ENCODE measurements at places on chromosomes 7 and 10. TPM values are rescaled to one million over a fixed set of nuclear protein-coding genes. Genes with fewer than 3 reads are reported as not detected.

Gene MSMB
- total RNA-seq: not detected

Gene BTBD16
- not detected for total RNA-seq

DNA sequence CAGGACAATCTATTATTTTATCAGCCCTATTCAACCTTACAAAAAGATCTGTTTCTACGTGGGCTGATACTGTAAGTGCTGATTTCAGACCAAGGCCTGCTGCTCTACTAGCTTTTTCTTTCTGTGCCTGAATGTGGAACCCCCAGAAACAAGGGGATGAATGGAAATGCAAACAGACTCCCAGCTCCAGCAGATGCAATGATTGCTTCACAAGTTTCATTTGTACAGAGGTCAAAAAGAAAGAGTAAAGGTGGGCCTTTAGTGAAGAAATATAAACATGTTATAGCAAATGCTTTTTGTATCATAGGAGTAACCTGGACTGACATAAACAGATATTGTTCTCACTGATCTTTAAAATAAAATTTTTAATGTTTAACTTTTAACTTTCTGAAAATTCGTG is 130.2 kb upstream of the SLC25A13 start:
- no peak for DNase-seq
- no peaks in the 10 kb centered on the region for H3K36me3 ChIP-seq
- H3K4me1 ChIP-seq: no peaks in the 10 kb centered on the region
- no peak overlapping the region for H3K4me3 ChIP-seq

DNA sequence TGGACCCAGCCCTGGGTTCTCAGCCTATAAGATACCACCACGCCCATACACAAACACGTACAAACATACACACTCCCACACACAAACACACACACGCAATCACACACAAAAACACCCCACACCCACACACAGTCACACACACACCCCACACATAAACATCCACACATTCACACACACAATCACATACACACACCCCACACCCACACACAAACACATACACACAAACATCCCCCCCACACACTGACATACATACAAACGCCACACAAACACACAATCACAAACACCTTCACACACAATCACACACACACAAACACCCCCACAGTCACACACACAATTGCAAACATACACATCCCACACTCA is 79.3 kb upstream of the CPXM2 start:
- no peak overlapping the region for H3K4me3 ChIP-seq
- no peaks in the 10 kb centered on the region for H3K4me1 ChIP-seq

GRCh38 chr10:122050311-122050710 is 61.3 kb downstream of the TACC2 start:
- no peaks in the 10 kb centered on the region for H3K36me3 ChIP-seq
- no peak for DNase-seq
- no peaks in the 10 kb centered on the region for H3K27me3 ChIP-seq
- no peak overlapping the region for H3K4me3 ChIP-seq

DNA sequence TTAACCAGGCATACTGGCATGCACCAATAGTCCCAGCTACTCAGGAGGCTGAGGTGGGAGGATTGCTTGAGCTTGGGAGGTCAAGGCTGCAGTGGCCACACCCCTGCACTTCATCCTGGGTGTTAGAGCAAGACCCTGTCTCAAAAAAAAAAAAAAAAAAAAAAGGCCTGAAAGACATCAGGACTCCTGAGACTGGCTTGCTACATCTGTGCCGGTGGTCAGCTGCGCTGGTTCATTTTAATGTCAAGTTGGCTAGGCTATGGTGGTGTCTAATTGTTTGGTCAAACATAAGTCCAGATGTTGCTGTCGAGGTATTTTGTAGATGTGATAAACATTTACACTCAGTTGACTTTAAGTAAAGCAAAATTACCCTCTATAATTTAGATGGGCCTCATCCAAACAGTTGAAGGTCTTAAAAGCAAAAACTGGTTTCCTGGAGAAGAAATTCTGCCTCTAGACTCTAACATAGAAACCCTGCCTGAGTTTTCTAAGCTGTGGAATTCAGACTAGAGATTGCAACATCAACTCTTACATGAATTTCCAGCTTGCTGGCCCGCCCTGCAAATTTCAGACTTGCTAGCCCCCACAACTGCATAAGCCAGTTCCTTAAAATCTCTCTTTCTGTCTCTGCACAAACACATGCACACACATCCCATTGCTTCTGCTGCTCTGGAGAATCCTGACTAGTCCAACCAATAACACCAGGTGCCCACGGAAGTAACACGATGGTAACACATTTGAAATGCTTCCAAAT is 18.2 kb downstream of the MYOF start:
- DNase-seq: no peak
- no peak overlapping the region for H3K27ac ChIP-seq
- no peaks in the 10 kb centered on the region for H3K27me3 ChIP-seq
- no peaks in the 10 kb centered on the region for H3K36me3 ChIP-seq
- H3K4me3 ChIP-seq: no peak overlapping the region
- no peaks in the 10 kb centered on the region for H3K4me1 ChIP-seq

Gene CHST15
- 0.24 TPM for total RNA-seq

GRCh38 chr10:96703358-96703757 is 17.0 kb downstream of the PIK3AP1 start:
- no peak for DNase-seq
- no peaks in the 10 kb centered on the region for H3K36me3 ChIP-seq
- no peak overlapping the region for H3K27ac ChIP-seq
- no peaks in the 10 kb centered on the region for H3K4me1 ChIP-seq
- no peak overlapping the region for H3K4me3 ChIP-seq
- H3K27me3 ChIP-seq: no peaks in the 10 kb centered on the region

DNA sequence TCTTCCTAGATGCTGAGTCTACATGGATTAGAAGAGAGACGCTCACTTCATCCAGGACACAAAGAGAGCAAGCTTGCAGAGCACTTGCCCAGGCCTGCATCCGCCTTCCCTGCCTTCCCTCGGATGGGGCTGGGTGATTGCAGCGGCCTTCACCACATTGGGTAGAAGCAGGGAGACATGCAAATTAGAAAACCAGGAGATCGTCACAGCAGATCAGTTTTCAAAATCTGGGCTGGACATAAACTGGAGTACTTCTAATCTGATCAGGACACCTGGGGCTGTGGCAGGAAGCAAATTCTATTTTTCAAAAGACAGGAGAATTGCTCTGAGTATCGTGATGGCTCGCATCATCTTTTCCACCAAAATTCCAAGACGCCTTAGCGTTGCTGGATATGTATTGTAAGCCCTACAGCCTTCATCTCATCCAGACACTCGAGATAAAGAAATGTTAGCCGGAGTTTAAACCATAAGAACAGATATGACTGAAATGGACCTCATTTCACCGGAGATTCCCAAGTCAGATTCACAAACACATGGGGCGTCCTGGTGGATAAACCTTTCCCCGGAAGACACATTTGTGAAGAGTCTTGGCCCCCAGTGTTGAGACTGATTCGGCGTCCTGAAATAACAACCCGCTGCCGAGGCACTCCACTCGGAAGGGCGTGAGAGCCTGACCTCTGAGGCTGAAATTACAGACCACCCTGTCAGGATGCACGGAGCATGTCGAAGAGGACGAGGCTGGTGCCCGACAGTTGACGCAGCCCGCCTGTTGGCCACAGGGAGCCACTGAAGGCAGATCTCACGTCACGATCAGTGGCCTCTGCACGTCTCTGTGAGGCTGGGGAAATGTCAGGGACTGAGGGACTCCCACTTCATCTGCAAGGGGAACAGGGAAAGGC is 91.2 kb upstream of the PARD3 start:
- H3K4me1 ChIP-seq: no peaks in the 10 kb centered on the region
- no peak overlapping the region for H3K27ac ChIP-seq
- no peaks in the 10 kb centered on the region for H3K27me3 ChIP-seq
- DNase-seq: no peak

Gene INMT
- total RNA-seq: not detected

Gene TLX1
- total RNA-seq: not detected

Gene SLIT1
- not detected for total RNA-seq

Gene MAPK8
- total RNA-seq: 38.8 TPM

Gene UNCX
- not detected for total RNA-seq

Gene GIMAP8
- 12.3 TPM for total RNA-seq

GRCh38 chr7:133070562-133070961 is 11.3 kb downstream of the CHCHD3 start:
- H3K4me1 ChIP-seq: no peaks in the 10 kb centered on the region
- no peak overlapping the region for H3K27ac ChIP-seq
- no peak overlapping the region for H3K4me3 ChIP-seq
- no peaks in the 10 kb centered on the region for H3K27me3 ChIP-seq
- H3K36me3 ChIP-seq: no peaks in the 10 kb centered on the region

DNA sequence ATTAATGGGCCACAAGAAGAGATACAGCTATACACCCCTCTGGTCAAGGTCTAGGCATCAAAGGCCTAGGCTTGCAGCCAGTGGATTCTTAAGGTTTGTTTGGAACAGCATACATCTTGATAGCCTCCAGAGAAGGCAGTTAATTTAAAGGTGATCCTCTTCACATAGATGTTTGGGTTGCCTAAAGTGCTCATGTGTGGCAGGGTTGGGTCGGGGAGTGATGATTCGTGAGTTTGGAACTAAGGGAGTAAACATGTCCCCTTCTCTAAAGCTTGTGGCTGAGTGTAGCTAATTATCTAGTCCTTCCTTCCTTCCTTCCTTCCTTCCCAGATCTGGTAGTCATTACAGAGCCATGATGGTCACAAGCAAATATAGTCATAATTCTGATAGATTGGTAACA is 12.4 kb downstream of the PCLO start:
- H3K36me3 ChIP-seq: no peaks in the 10 kb centered on the region
- no peaks in the 10 kb centered on the region for H3K4me1 ChIP-seq
- DNase-seq: no peak
- H3K4me3 ChIP-seq: no peak overlapping the region
- H3K27ac ChIP-seq: no peak overlapping the region

Gene NUTM2D
- 2.6 TPM for total RNA-seq
